Stomach (tissue), 19 donors: ENCODE measurements at places on chromosomes 2 and 18.

DNA sequence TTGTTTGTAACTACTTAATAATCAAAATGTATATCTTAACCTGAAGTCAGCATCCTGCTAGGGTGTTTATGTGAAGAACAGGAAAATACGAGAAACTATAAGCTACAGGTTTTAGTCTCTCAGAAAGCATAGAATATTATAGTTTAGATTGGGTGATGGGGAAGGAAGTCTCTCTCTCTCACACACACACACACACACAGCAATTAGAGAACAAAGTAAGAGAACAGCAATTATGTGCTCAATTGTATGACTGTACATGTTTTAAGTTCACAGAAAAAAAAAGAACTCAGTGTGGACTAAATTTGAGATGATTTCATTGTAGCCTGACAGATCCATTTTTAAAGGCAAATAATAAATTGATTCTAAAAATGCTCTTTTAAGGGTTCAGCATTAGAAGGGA lies 94.3 kb upstream of the ZNF516 start:
- DNase-seq = no peak

DNA sequence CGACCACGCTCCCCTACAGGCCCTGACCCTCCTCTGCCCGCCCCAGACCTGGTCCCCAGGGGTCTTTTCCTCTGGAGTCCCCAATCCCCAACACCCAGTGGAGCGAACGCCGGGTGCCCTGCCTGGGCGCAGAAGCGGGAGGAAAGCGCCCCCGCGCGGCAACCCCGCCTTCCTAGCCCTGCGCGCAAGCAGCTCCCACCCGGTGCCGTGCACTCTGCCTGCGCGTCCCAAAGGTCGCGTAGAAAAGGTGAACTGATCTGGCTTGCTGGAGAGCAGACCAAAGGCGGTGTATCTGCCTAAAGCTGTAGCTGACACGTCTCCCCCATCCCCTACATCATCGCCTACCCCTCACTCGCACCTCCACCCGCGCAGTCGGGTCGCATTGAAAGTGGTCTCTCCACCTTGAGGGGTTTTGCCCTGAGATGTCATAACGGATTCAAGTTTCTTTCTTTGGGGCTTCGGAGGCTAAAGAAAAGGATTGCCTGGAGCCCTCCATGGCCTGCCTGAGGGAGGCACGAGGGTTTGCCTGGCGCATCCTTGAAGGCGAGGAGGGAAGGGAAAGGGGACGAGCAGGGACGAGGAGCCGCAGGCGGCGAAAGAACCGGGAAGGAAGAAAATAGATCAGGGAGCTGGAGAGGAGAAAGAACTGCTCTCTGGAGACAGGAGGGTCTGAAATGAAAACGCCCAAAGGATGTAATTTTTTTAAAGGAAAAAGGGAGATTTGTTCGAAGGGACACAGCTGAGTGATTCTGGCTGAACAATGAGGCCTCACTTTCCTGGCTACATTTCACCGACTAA lies 5.8 kb downstream of the GAD1 start:
- DNase-seq = no peak

GRCh38 chr2:62895632-62896009 lies 155.0 kb upstream of the OTX1 start:
- no peak for DNase-seq

DNA sequence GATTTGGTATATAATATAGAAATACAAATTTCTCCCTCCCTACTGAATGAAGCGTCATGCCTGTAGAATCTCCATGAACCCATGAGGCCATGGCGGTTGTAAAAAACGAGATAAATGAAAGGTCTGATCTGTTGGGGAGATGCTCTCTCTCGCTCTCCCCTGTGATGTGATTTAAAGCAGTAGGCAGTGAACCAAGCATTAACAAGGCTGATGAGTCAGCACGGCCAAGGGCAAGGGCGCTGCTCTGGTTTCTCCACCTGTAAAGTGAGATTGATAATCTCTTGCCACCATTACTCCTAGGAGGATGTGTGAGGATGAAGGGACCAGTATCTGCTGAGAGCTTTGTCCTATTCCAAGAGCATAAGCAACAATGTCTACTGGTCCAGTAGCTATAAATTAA lies 553.3 kb downstream of the CMPK2 start:
- DNase-seq = no peak

DNA sequence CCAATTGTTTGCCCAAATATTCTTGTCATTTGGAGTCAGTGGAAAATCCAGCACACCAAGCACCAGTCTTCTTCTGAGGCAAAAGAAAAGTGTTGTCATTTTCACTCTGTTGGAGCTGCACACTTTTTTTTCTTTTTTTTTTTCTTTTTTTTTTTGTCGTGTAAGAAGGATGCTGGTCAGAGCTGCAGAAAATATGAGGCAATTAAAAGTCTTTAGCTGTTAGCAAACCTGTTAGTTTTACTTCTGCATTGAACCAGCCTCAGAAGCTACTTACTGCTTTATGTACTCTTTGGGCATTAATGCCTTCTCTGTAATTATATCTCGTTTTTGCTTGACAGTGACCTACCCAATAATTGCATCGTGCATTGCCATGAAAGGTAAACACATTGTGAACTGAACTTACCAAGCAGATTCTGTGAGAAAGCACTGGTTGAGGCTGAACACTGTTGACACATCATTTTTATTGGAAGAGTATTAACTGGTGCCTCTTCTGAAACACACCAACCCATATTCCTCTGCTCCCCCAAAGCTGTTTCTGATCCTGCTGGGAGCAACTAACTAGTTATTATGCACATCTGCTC lies 165.4 kb downstream of the CAPN13 start:
- no peak for DNase-seq

- DNase-seq = no peak
Measured at GRCh38 chr2:41763141-41763540, 284.7 kb upstream of the PKDCC start.

GRCh38 chr2:201004370-201004769 lies 40.9 kb upstream of the ORC2 start:
- no peak for DNase-seq

DNA sequence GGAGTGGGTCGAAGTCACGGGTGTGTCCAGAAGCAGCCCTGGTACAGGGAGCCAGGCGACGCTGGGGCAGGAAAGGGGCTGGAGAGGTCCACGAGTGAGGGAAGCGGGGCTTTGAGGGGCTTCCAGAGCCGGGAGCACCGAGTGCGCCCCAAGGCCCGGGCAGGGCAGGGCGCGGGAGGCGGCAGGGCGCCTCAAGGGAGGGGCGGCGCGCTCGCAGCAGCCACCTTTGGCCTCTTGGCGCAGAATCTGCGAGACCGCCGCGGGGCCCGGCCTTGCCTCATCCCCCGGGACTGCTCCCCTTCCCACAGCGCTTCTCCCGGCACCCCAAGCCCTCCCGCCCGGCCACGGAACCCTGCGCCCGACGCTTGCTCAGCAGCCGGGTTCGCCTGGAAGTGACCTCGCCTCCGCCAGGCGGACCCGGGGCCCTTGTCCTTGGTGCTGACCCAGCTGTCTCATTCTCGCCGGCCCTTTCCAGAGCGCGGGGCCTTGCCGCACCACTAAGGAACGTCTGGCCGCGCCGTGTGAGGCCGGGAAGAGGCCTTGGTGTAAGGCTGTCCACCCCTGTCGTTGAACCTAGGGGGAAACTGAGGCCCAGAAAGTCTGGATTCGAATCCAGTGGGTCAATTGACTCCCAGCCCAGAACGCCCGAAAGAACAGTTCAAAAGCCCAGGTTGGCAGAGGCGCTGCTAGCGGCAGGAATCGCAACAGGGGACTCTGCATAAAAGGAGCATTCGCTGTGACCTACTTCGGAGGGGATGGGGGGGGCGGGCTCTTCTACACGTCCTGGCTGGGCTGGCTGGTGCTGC lies 584 bp upstream of the DNER start:
- peak; percentile 82 for DNase-seq

GRCh38 chr2:207226671-207227061 lies 60.9 kb upstream of the KLF7 start:
- DNase-seq = no peak

DNA sequence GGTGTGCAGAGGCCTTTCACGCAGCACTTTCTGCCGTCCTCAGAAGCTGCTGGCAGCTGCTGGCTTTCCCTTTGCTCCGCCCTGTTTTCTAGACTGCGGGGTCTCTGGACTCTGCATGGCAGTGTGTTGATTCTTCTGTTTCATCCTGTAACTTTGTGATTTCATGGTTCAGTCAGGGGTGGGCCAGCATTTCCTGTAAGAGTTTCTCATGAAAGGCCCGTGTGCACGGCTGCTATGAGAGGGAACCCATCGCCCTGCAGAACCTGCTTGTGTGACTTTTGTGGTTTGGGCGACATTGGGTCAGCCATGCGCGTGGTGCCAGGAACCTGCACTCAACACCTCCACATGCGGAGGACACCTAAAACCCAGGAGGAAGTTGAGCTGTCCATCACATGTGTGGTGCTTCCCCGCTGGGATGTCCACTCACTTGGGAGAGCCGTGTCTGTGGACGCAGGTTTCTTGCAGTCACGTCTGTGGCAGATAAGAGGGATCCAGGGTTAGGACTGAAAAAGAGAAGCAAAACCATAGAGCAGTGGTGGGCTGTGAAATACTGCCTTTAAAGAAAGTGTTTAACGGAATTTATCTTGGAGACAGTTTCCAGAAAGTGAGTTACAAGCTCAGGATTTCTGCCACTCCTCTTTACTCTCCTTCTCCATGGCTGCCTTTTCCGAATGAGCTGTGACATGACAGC lies 167.3 kb upstream of the ALKAL2 start:
- no peak for DNase-seq

DNA sequence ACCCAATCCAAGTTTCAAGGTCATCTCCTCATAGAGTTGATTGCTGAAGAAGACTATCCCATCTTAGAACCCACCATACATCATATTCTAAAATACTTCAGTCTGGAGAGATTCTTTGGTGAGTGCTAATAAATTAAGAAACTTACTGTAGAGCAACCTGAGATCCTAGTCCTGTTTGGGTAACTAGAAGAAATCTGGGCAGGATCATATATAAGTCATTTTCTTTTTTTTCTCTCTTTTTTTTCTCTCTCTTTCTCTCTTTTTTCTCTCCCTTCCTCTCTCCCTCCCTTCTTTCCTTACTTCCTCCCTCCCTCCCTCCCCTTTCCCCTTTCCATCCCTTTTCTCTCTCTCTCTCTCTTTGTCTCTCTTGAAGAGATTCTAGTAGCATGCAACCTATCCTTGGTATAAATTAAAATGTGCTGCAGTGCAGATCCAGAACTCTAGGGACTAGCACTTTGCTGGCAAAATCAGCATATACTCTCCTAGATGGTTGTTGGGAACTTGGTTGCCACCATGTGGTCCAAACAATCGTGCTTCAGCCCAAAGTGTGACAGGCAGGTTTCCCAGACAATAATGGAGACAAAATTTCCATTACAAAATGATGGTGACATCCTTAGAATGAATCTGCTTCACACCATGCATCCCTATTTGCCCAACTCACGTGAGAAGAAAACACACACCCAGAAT lies 399.4 kb upstream of the CELF4 start:
- no peak for DNase-seq

DNA sequence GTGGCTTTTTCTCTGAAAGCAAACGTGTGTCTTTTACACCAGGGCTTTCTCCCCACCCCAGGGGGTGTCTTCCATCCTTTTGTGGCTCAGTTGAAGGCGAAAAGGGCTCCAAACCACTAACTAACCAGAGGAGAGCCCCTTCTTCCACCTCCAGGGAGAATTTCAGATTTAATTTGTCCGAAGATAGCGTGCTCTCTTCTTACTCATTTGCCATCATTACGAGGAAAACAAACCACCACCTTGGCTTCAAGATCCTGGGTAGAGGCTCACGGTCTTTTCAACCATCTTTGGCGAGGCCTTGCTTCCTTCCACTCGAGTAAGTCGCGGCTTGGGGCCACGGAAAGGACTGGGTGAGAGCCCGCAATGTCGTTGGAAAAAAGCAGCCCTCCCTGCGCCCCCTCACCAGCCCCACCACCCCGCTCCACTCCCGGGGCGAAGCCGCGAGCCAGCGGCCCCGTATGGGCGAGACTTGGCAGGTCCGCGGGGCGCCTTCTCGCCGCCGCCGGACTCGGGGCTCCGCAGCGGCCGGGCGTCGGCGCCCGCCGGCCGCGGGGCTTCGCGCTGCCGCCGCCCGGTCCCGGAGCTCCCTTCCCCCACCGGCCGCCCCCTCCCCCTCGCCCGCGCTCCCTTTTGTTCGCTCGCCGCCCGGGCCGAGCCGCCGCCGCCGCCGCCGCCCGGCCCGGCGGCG lies 1.7 kb upstream of the ZNF532 start:
- DNase-seq = peak; percentile 27

DNA sequence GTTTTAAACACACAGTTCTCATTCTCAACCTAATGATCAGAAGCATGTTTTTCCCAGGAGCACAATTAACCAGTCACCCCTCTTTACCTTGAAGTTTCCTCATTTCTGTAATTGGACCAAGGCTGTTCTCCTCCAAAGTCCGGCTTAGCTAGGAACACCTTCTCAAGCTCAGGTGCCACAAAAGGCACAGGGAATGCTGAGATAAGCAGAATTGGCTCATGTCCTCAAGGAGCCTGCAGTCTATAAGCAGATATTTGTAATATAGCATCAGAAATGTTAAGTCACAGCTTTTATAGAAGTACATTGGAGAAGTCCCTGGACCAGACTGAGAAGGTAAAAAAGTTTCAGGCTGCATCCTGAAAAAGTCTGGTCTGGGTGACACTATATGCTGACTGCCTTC lies 20.7 kb downstream of the OSR1 start:
- no peak for DNase-seq

DNA sequence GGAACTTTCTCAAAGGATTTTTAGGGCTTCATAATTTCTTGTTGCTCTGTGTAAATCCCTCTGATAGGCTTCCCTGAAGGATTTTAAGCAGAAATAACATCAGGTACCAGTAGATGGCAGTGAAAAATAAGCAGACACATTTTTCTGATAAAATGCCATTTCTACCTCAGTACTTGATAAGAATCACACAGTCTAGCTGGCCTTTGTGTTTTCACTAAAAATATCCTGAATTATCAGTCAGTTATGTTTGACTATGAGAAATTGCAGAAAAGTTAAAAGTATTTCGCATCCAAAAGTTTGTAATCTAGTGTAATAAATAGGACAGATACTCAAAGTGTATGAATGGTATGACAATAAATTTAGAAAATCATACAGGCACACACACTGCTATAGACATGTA lies 68.7 kb downstream of the DNAJC10 start:
- DNase-seq = peak; percentile 66

DNA sequence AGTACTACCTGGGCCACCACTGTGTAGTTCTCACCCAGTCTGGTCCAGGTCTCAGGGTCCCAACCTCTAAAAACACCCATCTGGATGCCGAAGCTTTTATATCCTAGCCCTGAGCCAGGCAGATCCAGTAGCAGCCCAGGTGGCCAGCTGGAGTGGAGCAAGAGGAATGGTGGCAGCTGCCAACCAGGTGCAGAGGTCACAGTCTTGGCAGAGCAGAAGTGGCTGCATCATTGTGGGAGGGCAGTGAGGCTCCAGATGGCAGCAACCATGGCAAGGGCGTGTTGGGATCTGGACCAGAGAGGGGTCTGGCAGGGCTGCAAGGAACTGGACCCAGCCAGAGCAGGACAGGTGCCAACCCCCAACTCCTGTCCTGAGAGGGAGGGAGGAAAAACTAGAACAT lies 72.2 kb upstream of the AGAP1 start:
- peak; percentile 75 for DNase-seq

DNA sequence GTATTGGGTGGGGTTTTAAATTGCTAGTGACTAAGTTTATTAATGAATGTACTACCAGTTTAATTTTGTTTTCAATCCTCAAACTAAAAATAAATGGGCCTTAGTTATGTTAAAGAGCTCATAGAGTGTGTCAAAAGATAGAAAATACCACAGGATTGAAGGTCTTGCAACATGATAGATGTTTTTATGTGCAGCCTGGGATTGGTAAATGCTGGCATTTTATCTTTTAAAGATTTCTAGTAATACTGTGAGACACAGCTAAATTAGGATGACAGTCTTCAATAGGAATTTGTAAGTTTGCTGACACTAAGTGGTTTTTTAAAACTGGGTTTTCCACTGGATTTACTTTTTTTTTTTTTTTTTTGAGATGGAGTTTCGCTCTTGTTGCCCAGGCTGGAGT lies 122.3 kb downstream of the HAUS1 start:
- no peak for DNase-seq

- DNase-seq = peak; percentile 50
Measured at GRCh38 chr2:54470266-54470938, 14.3 kb downstream of the SPTBN1 start.
